ENCODE measurements at places on chromosomes 1 and 21.

DNA sequence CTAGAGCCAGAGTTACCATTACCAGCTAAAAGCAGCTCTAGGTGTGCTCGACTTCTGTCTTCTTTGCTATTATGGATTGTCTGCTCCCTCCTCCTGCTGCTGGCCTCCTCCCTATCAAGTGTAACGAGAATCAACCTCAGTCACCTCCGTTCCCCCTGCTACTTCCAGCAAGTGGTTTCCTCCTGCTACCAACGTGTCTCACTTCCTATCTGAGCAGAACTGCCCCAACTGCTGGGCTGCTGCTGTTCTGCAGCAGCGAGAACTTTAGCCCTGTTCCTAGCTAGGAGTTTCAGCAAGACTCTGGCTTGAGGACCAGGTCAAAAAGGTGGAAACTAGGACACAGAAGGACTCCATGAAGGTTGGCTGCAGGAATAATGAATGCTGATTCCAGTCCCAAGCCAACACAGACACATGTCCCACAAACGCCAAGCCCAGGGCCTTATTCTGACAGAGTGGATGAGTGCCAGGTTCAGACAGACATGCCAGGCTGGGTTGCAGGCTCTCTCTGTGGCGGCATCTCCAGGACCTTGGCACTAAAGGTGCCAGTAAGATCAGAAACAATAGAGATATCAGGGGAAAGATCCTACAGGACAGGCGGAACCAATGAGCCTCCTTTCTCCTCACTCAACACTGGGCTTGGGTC is 46.9 kb downstream of the CD34 start:
- no peak for DNase-seq

DNA sequence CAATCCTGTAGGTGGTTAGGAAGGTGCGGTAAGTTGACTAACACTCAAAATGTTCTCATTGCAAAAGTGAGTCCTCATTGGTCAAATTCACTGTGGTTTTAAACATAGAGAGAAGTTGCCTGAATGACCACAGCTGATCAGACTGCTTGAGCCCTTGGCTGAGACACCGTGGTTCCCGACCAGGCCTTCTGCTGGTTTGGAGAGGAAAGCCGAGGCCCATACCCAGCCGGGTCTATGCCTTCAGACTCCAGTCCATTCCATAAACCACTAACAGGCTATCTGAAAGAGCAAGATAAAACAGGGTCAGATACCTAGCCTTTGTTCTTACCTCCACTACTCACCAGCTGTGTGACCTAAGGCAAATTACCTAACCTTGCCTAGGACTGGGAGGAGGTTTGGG is 133.9 kb downstream of the LMX1A start:
- DNase-seq, result no peak

GRCh38 chr1:4655674-4656532 is 1.5 kb downstream of the AJAP1 start:
- no peak for DNase-seq

GRCh38 chr1:119895102-119895501 is 1.2 kb downstream of the ADAM30 start:
- no peak for DNase-seq

DNA sequence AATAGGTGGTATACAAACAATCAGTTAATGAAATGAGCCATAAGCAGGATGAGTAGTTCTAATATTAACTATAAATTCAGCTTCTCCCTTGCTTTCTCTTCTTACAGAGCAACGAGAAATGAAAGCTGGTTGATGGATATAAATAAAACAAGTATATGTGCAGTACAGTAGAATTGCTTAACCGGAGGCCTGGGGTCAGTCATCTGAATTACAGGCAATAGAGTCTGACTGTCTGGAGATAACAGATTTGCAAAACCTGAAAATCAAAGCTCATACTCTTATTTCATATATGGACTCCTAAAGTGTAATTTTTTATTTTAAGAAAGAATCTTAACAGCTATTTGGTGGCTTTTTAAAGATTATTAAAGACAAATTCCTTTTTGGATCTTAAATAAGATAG is 43.1 kb upstream of the SGIP1 start:
- no peak for DNase-seq

DNA sequence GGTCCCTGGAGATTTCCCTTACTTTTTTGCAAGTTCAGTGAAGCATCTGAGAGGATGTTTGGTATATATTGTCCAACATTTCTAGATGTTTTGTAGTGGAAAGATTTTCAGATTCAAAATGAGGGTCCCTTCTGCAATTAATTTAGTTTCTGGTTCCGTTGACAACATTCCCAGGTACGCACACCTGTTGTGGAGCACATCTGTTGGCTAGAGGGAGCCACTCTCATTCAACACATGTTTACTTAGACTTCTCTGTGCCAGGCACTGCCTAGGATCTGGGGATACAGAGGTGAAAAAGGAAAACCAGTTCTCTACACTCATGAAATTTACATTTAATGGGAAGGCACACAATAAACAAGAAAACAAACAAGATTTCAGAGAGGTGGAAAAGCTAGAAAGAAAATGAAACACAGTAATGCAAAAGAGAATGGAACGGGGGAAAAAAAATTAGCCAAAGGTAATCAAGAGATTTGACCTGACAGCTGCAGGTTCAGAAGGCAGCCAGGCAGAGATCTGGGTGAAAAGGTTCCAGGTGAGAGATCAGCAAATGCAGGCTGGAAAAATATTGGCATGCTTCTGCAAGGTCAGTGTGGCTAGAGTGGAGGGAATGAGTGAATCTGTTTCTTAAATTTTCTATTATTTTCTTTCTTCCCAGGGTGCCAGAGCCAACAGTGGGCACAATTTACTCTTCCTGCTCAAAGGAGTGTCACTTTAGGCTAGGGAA is 48.4 kb upstream of the KAZN start:
- no peak for DNase-seq

DNA sequence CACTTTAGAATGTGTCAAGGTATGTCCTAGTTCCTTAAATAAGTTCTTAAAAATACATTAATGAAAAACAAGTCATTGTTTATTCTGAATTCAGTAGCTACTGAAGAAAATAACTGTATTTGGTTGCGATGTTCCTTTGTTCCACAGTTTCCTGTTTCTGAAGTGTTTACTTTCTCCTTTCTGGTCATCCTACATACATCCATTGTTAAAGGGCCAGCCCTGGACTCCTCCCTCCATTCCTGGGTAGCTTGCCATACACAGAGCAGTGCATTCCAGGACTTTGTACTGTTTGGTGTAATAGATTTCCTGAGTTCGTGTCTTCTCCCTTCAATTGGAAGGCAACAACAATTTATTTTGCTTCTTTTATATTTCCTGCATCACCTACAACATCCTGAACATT is 845.4 kb upstream of the CXADR start:
- DNase-seq, result no peak

- DNase-seq, result no peak
Measured at GRCh38 chr21:32044205-32045180, 171.7 kb downstream of the HUNK start.

DNA sequence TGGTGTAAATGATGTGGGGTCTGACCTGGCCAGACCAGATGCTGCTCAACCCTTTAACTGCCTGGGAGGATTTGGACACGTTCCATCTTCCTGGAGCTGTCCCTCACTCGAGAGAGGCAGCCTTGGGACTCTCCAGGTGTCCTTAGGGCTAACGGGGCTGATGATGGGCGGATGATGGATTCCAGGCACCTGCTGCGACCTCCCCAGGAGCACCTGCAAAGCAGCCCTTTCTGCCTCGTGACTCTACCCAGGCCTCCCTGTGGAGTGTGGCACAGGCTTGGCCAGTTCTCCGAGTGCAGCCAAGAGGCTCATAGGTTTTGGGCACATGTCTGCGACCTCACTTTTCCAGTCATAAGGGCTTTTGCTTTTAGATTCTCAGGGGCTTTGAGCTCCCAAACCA is 12.3 kb upstream of the TRIM17 start:
- no peak for DNase-seq

- DNase-seq, result no peak
Measured at GRCh38 chr1:111778541-111779051, 22.9 kb downstream of the DDX20 start.

- DNase-seq, result no peak
Measured at GRCh38 chr1:97632776-97633175, 288.1 kb downstream of the DPYD start.

GRCh38 chr1:38005195-38006007 is at the start of gene FHL3:
Gene FHL3, minus strand, starts transcription at chr1:38005514. Its CDS starts 6,102 bp downstream, at chr1:37999412.
- no peak for DNase-seq
